ENCODE measurements at places on chromosomes 4 and X.
A peak's percentile ranks its signal among the peaks of the same experiment; 100 is the strongest.

GRCh38 chr4:45578874-45579273 lies 545.0 kb downstream of the GABRG1 start:
- DNase-seq: no peak

DNA sequence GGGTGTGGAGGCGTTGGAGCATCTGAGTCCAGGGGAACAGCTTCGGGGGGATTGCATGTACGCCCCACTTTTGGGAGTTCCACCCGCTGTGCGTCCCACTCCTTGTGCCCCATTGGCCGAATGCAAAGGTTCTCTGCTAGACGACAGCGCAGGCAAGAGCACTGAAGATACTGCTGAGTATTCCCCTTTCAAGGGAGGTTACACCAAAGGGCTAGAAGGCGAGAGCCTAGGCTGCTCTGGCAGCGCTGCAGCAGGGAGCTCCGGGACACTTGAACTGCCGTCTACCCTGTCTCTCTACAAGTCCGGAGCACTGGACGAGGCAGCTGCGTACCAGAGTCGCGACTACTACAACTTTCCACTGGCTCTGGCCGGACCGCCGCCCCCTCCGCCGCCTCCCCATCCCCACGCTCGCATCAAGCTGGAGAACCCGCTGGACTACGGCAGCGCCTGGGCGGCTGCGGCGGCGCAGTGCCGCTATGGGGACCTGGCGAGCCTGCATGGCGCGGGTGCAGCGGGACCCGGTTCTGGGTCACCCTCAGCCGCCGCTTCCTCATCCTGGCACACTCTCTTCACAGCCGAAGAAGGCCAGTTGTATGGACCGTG lies 2.2 kb downstream of the AR start:
- DNase-seq: no peak

- no peak for DNase-seq
Measured at GRCh38 chrX:19377799-19378198, 34.1 kb downstream of the PDHA1 start.

GRCh38 chr4:149095811-149096210 lies 653.6 kb upstream of the NR3C2 start:
- DNase-seq: no peak

DNA sequence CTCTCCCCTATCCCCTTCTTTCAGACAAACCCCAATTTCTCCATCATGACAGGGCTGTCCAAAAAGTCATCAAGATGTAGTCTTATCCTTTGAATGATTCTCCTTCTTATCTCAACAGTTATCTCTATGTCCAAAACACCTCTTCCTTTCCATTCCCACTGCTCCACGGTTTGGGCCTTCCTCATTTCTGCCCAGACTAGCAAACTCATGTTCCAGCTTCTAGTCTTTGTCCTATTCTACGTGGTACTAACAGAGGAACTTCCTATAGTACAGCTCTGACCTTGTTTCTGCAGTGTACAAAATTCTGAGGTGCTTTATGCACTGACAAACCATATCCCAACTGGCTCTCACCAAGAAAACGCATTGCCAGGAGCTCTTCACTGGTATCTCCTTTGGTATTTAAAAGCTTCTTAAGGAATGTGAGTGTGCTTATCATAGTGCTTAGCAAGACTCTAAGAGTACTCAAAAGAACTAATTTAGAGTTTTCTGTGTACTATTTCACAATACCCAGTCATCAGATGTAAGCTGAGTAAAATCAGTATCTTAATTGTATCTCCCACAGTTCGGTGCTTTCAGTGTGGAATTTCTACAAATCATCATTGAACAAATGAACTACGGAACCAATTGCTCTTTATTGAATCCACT lies 65.5 kb downstream of the MAML3 start:
- no peak for DNase-seq

DNA sequence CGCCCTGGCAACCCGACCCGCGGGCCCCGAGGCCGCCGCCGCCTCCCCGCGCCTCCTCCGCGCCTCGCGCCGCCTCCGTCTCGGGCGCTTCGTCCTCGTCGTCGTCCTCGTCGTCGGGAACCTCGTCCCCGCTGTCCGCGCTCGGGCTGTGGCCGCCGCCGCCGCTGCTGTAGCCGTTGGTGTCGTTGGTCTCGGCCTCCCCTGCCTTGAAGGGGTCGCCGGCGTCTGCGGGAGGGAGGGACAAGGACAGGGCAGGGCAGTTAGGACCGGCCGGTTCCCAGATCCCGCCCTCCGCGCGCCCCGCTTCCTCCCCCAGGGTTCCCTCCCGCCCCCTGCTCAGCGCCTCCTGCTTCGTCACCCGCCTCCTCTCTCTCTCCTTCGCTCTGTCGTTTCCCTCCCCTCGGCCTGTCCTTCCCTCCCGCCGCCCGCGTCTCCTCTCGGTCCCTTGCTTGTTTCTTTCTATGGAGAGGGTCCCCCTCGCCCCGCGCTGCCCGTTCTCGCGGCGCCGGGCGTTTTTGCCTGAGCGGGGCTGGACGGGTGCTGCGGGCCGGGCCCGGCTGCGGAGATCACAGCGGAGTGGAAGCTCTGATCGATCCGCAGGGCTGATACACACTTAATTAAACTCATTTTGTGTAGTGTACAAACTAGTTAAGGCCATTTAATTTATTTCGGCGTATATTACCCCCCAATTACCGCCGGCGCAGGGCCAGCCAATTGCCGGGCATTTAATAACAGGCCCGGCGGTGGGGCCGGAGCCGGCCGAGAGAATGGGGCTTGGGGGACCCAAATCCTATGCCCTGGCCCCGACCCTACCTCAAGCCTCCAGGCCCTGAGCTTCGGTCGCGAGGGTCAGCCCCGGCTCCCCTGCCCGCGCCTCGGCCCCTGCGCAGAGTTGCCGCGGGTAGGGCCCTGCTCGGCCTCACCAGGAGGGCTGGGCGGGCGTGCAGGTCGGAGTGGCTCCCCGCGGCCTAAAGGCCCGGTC lies 2.4 kb downstream of the NKX1-1 start:
- DNase-seq: no peak

DNA sequence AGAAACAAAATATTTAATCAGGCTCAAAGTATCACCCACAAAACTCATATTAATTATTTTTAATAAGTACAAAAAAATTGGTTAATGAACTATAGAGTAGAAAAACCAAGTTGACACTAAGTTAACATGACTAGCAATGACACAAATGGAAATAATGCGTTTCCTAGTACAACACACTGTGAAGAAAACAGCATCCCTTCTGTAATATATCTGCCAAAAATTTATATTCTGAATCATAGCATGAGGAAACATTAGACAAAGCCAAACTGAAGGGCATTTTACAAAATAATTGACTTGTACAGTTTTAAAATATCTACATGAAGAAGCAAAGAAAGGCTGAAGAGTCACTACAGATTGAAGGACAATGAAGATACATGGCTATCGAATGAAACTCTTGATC lies 477.6 kb upstream of the INTU start:
- DNase-seq: no peak

- DNase-seq: peak; percentile 5
Measured at GRCh38 chr4:77800483-77801259, 18.5 kb downstream of the CNOT6L start.

GRCh38 chrX:120244735-120245498 lies 5.7 kb upstream of the ZBTB33 start:
- peak; percentile 67 for DNase-seq

- DNase-seq: no peak
Measured at GRCh38 chr4:1588306-1588705, 95.8 kb downstream of the FAM53A start.

DNA sequence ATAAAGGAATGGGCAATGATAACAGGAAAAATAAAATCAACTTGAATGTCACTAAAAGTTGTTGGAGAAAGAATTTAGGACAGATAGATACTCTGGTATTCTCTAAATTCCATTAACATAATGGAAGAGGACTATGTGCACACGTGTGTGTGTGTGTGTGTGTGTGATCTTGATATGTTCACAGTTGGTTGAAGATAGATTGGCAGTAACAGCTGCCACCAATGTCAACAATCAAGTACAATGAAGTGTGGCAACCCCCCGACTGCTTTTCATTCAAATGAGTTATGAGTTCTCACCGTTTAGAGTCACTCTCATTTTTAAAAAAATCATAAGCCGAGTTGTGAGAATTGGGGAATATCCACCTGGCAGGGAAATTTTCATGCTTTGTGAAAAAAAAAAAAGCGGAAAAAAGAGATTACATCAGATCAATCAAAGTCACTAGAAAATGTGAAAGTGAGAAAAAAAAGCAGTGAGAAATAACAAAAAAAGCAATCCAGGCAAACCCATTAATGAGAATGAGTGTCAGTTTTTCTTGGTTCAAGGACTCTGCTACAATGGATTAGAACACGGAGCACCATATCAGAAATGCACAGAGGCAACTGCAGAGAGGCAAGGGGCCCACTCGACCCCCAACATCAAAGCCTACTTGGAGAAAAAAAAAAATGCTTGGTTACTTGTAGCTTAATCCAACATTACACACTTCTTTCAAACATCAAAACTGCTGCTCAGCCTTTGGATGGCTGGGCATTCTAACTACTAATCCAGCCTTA lies 414.9 kb upstream of the PITX2 start:
- DNase-seq: no peak

- no peak for DNase-seq
Measured at GRCh38 chr4:186715077-186715476, 8.6 kb downstream of the FAT1 start.

GRCh38 chr4:113692809-113693411 lies 68.6 kb downstream of the CAMK2D start:
- DNase-seq: no peak

DNA sequence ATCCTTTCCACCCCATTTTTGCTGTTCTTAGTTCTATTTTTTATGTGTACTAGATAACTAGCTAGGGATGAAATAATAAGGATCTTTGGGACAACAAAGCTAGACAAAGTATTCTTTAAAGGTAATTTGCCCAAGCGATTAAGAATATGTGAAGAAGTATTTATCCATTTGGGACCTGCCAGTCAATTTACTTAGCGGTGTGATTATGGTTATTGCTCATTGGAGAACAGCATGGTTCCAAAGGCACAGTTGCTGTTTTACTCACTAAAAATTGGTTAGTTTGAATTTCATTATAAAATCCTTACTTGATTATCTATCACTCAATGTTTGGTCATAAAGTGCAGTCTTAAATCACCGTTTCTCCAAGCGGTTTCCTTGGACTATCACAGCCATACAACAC lies 124.1 kb downstream of the SNCA start:
- DNase-seq: no peak

GRCh38 chrX:72003811-72004750 lies 93.4 kb downstream of the NHSL2 start:
- DNase-seq: no peak

Data from bronchial epithelial cell (primary cell).